Breast epithelium (tissue), 4 donors: ENCODE measurements at places on chromosomes 4 and X. TPM values are rescaled to one million over a fixed set of nuclear protein-coding genes. Genes with fewer than 3 reads are reported as not detected.

DNA sequence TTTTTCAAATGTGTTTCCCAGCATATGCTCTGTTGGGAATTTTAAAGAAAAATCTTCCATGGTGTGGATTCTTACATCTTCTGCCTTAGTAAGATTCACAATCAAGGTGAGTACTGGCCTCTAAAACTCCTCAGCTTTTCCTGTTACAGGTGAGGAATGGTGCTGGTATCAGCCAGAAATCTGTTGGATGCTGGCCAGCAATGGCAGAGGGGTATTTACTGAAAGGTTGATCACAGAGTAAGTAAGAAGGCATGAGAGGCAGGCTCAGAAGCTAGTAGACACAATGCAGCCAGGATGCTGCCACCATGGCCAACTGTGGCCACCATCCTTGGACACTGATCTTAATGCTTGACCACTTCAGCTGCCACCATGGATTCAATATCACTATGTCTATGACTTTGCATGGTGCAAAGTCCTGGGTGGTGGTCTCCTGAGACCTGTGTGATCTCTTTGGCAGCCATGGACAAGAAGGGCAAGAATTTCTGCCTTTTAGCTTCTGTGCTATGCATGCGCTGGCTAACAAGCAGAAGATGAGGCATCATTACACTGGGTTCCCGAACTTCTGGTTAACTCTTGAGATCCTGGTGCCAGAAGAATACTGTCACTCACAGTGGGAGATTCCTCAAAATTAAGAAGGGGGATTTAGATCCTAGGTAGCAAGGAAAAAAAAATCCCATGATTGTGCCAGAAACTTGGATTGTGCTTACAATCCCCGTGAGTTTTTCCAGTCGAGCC is 60.2 kb downstream of the CHRNA9 start:
- no peaks in the 10 kb centered on the region for H3K27me3 ChIP-seq
- H3K36me3 ChIP-seq = no peaks in the 10 kb centered on the region
- H3K4me3 ChIP-seq = no peak overlapping the region

DNA sequence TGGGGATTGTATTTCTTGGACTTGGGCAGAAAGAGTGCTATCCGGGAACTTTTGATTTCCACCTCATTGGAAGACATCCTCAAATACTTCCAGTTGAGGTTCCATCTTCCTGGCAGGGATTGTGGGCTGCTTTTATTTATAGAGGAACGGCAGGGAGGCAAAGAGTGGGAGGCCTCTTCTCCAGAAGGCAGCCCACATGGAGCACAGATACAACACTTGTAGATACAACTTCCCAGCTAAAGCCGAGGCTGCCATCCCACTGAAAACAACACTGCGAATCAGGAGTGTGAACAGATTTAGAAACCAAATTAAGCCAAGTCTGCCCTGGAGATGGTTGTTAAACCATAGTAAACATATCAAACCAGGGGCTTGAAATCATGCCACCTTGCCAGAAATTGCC is 212.8 kb upstream of the PPARGC1A start:
- H3K27ac ChIP-seq = no peak overlapping the region
- no peaks in the 10 kb centered on the region for H3K36me3 ChIP-seq
- H3K27me3 ChIP-seq = no peaks in the 10 kb centered on the region
- H3K4me3 ChIP-seq = no peak overlapping the region

GRCh38 chr4:40750461-40751258 is 905 bp downstream of the NSUN7 start:
- H3K36me3 ChIP-seq = no peaks in the 10 kb centered on the region
- DNase-seq = no peak
- H3K4me1 ChIP-seq = no peaks in the 10 kb centered on the region
- H3K27me3 ChIP-seq = no peaks in the 10 kb centered on the region

- H3K4me1 ChIP-seq = no peaks in the 10 kb centered on the region
- H3K36me3 ChIP-seq = no peaks in the 10 kb centered on the region
- no peaks in the 10 kb centered on the region for H3K27me3 ChIP-seq
These were observed 2.4 kb upstream of the HOPX start for GRCh38 chr4:56683455-56683854.

DNA sequence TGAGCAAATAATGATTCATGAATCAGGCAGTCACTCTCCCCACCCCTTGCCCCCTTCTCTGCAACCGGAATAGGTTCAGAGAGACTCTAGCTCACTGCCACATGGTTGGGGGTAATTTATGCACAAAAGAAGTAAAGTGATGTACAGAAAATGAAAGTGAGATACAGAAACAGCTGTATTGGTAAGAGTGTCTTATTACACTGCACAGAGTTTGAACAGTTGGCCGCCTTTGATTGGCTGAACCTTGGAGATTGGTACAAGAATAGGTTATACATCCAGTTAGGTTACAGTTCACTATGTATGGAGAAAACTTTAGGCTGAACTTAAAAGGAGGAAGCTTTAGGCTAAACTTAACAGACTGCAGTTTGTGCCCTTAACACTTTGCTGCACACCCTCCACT is 34.6 kb upstream of the DIAPH2 start:
- H3K27me3 ChIP-seq = peaks cover 39% of the 10 kb centered on the region
- no peaks in the 10 kb centered on the region for H3K36me3 ChIP-seq
- H3K4me1 ChIP-seq = no peaks in the 10 kb centered on the region
- no peak for DNase-seq
- no peak overlapping the region for H3K4me3 ChIP-seq

GRCh38 chr4:167171928-167172327 is 62.4 kb downstream of the SPOCK3 start:
- no peaks in the 10 kb centered on the region for H3K36me3 ChIP-seq

DNA sequence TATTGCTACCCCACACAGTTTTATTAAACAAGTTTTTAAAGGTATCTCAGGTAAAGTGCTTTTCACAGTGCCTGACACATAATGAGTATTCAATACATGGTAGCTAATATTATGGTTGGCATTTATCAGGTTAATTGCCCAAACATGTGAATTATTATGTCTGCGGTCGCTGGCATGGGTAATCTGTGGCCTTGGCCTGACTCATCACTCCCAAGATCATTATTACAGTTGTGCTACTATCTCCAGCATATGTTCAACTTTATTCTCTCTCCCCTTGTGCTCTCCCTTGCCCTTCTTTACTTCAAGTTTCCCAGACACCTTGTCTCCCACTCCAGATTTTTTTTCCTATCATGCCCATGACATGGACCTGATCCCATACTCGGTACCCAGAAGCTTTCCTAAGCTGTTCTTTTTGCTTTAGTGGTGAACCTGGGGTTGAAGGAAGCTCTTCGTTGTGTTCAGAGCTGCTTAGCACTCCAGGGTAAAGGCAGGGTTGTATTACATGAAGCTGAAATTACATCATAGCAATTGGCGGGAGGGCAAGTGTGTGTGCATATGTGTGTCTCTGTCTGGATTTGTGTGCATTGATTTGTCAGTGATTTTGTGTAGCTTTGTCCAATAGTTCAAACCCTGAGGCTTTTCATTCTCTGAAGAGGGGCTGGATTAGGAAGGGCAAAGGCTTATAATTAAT is 176.5 kb upstream of the NRK start:
- H3K27me3 ChIP-seq = no peaks in the 10 kb centered on the region
- no peak overlapping the region for H3K27ac ChIP-seq
- no peaks in the 10 kb centered on the region for H3K36me3 ChIP-seq
- DNase-seq = no peak

GRCh38 chrX:105488716-105489115 is 268.2 kb upstream of the TEX13A start:
- no peak overlapping the region for H3K27ac ChIP-seq
- H3K4me3 ChIP-seq = no peak overlapping the region
- DNase-seq = no peak
- H3K4me1 ChIP-seq = no peaks in the 10 kb centered on the region

GRCh38 chr4:110516106-110516922 is 40.4 kb downstream of the ENPEP start:
- peak; percentile 73 for DNase-seq
- H3K27ac ChIP-seq = peak overlapping the region; percentile 75
- no peaks in the 10 kb centered on the region for H3K36me3 ChIP-seq
- no peaks in the 10 kb centered on the region for H3K4me1 ChIP-seq
- no peaks in the 10 kb centered on the region for H3K27me3 ChIP-seq

GRCh38 chr4:1200425-1201035 is 28.1 kb upstream of the SPON2 start:
- no peaks in the 10 kb centered on the region for H3K4me1 ChIP-seq
- no peaks in the 10 kb centered on the region for H3K36me3 ChIP-seq
- DNase-seq = peak; percentile 35
- no peaks in the 10 kb centered on the region for H3K27me3 ChIP-seq

DNA sequence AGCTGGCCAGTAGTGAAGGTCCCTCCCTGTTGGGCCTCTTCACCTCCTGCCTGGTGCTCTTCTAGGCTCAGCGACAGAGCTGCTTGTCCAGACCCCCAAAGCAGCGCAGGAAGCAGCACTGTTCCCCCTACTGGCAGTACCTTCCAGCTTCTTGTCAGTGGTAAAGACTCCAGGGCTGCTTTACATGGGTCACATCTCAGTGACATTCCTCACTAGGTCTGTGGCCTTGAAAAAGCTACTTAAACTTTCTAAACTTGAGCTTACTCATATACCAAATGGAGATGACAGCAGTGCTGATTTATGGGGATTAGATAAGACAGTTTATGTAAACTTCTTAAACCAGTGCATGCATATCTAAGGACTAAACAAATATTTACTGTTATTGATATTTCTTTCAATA is 117.3 kb downstream of the FAT4 start:
- no peaks in the 10 kb centered on the region for H3K27me3 ChIP-seq
- no peak for DNase-seq
- no peaks in the 10 kb centered on the region for H3K36me3 ChIP-seq
- no peaks in the 10 kb centered on the region for H3K4me1 ChIP-seq
- no peak overlapping the region for H3K4me3 ChIP-seq

GRCh38 chr4:56512166-56512565 is 6.6 kb downstream of the ARL9 start:
- no peaks in the 10 kb centered on the region for H3K27me3 ChIP-seq
- no peak overlapping the region for H3K27ac ChIP-seq
- H3K4me1 ChIP-seq = no peaks in the 10 kb centered on the region
- H3K36me3 ChIP-seq = no peaks in the 10 kb centered on the region
- no peak for DNase-seq

GRCh38 chrX:11334165-11334564 is 41.0 kb downstream of the AMELX start:
- H3K36me3 ChIP-seq = no peaks in the 10 kb centered on the region
- no peak for DNase-seq
- H3K4me1 ChIP-seq = no peaks in the 10 kb centered on the region
- no peak overlapping the region for H3K27ac ChIP-seq
- H3K4me3 ChIP-seq = no peak overlapping the region

- H3K27me3 ChIP-seq = no peaks in the 10 kb centered on the region
- H3K27ac ChIP-seq = no peak overlapping the region
- DNase-seq = no peak
- H3K4me3 ChIP-seq = no peak overlapping the region
- no peaks in the 10 kb centered on the region for H3K36me3 ChIP-seq
- no peaks in the 10 kb centered on the region for H3K4me1 ChIP-seq
These were observed 2.2 kb upstream of the YY2 start for GRCh38 chrX:21853578-21853977.

DNA sequence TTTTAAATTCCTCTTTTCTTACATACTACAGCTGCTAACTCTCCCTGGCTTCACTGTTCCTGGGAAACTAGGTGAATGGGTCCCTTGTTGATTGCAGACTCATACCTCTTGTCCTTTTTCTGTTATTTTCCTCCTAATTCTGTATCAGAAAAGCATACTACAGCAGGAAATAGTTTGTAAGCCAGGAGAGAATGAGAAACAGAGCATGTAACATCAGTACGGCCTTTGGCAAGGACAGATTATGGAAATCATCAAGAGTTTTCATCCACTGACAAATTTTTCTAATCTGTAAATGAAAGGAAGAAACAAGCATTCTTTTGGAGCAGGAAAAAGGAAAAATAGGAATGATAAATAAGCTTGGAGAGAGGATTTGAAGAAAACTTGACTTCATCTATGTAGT is 239.2 kb downstream of the ANTXR2 start:
- H3K27me3 ChIP-seq = no peaks in the 10 kb centered on the region
- DNase-seq = no peak
- no peak overlapping the region for H3K27ac ChIP-seq
- no peak overlapping the region for H3K4me3 ChIP-seq
- H3K4me1 ChIP-seq = no peaks in the 10 kb centered on the region
- H3K36me3 ChIP-seq = no peaks in the 10 kb centered on the region

DNA sequence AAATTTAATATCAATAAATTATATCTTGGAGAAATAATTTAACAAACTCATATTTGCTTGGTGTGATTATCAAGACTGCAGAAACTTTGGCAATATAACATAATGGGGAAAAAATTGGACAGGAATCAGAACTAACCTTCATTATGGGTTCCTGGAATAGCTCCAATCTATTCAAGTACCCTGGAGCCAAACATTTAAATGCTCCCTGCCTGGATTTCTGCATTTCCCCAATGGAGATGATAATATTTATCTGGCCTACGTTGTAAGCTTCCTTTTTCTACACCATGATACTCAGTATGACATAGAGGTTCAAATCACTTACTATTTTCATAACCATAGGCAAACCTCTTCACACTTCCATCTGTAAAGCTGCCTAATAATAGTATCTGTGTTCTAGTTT is 326.8 kb downstream of the TRIML1 start:
- no peak overlapping the region for H3K27ac ChIP-seq
- no peak for DNase-seq
- no peaks in the 10 kb centered on the region for H3K36me3 ChIP-seq
- H3K4me3 ChIP-seq = no peak overlapping the region
- no peaks in the 10 kb centered on the region for H3K27me3 ChIP-seq
- H3K4me1 ChIP-seq = no peaks in the 10 kb centered on the region

DNA sequence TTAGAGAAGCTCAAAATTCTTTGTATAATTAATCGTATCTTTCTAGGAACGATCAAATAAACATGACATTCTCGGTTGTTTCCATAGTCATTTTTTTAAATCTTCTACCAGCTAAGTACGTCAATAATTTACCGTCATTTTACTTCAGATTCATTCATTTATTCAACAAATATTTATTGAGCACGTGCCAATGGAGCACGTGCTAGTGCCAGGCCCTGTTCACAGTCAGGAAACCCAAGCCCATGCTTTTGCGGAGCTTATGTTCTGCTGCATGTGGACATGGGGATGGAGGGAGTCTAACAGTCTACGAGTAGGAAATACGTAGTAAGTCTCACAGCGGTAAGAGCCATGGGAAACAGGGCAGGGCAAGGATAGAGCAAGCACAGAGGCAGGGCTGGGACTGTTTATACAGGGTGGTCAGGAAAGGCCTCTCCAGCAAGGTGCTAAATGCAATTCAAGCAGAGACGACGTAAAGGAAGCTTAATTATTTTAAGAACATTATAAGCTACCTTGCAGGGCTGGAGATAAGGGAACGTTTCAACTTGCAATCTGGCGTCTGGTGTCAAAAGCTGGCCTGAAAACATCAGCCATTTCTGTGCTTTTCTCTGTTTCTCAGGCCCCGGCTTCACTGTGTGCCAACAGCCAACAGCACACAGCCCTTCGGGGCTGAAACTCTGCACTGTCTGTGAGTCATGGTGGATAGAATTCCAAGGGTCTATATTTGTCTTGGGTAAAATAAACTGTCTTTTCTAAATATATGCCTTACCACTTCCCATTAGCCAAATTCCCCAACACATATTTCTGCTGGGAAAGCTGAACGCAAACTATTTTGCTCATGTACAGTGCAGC is 517.1 kb upstream of the ZFP42 start:
- H3K4me1 ChIP-seq = no peaks in the 10 kb centered on the region
- no peak overlapping the region for H3K27ac ChIP-seq
- peak overlapping the region; percentile 8 for H3K4me3 ChIP-seq
- no peaks in the 10 kb centered on the region for H3K36me3 ChIP-seq
- DNase-seq = no peak
- H3K27me3 ChIP-seq = no peaks in the 10 kb centered on the region

KDR gene
- total RNA-seq = 20.3 TPM

FAM47E gene
- total RNA-seq = 6.1 TPM

WAS gene
- 2.3 TPM for total RNA-seq

AMER1 gene
- total RNA-seq = 3.7 TPM

F8A1 gene
- total RNA-seq = 7.6 TPM

MAMLD1 gene
- 14.7 TPM for total RNA-seq

P2RY4 gene
- 0.64 TPM for total RNA-seq

RHOXF2 gene
- not detected for total RNA-seq

ETDB gene
- total RNA-seq = not detected
